ENCODE measurements at places on chromosomes 12 and 14.

- DNase-seq = no peak
Observed at GRCh38 chr14:74548881-74549280, 55.3 kb downstream of the ISCA2 start.

DNA sequence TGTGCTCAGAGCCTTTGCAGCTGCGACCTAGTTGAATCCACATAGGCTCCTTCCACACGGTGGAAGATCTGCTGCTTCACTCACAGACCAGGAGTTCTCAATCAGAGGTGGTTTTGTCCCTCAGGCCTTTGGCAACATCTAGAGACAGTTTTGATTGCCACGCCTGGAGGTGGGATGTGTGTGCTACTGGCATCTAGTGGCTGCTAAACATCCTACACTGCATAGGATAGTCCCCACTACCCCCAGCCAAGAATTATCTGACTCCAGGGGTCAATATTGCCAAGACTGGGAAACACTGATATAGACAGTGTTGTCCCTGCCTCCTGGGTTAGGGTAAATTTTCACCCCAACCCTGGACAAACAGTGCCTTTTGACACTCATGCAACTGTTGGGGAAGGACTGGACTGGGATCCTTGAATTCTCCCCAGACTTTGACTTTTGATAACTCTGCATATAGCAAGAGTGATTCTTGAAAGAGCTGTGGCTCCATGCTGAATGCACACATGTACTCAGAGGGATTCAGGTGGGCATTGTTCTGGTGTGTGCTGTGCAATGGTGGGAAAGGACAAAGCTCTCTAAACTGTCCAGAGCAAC is 39.8 kb downstream of the BAZ2A start:
- DNase-seq = no peak

DNA sequence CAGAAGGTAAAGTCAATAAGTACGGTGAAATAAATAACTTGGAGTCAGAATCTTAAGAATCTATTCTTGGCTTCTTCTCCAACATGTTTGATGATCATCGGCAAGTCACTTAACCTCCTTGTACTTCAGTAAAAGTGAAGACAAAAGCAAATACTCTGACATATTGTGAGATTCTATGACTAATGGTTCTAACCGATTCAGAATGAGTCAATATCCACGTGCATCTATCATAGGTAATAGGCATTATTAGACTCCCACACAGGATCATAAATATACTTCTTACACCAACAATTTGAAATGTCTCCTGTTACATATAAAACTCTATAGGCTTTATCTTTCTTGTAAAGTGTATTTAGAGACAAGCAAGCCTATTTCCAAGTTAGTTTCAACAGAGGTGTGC is 144.4 kb upstream of the ATXN7L3B start:
- DNase-seq = no peak

GRCh38 chr14:73468828-73469375 is 10.6 kb upstream of the NUMB start:
- DNase-seq = no peak

DNA sequence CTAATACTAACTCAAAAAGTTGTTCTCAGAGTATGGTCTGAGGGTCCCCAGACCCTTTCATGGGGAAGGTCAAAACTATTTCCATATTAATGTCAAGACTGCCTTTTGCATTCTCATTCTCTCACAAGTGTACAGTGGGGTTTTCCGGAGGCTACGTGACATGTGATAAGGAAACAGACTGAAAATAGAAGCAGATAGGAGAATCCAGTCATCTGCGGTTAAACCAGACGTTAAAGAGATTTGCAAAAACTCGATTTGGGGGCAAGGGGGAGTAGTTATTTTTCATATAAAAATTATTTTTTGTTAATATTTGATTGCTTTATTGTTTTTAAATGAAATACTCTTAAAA is 1.0 kb upstream of the NAP1L1 start:
- DNase-seq = peak; percentile 74

GRCh38 chr14:69299286-69300035 is 39.5 kb downstream of the GALNT16 start:
- no peak for DNase-seq

DNA sequence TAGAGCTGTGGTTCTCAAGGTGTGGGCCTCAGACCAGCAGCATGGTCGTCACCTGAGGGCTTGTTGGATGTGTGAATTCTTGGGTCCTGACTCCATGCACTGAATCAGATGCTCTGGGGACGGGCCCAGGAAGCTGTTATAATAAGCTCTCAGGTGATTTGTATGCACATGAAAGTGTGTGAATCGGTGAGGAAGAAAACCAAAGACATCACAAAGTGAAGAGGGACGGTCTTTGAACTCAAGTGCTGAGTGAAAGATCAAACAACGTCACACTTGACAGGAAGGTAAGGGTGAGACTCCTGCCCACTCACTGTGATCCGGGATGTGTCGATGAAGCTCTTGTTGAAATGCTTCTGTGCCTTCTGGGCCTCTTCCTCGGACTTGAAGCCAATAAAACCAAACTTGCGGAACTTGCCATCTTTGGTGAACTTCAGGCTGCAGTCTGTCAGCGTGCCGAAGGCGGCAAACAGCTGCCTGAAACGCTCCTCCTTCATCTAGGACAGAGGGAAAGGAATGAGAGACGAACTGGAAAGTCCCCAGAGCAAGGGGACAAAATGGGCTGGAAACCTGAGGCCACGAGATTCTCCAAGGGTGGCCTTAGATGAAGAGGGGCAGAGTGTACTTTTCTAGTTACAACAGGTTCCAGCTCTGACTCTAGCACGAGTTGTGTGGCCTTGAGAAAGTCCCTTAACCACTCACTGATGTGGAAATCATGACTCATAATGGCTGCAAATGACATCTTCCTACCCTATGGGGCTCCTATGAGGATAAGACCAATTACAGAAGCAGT is 4.0 kb downstream of the RBM19 start:
- DNase-seq = no peak

GRCh38 chr14:100402631-100403030 is 79.5 kb downstream of the SLC25A47 start:
- DNase-seq = no peak

GRCh38 chr14:38210587-38211216 is 3.0 kb downstream of the SSTR1 start:
- no peak for DNase-seq

DNA sequence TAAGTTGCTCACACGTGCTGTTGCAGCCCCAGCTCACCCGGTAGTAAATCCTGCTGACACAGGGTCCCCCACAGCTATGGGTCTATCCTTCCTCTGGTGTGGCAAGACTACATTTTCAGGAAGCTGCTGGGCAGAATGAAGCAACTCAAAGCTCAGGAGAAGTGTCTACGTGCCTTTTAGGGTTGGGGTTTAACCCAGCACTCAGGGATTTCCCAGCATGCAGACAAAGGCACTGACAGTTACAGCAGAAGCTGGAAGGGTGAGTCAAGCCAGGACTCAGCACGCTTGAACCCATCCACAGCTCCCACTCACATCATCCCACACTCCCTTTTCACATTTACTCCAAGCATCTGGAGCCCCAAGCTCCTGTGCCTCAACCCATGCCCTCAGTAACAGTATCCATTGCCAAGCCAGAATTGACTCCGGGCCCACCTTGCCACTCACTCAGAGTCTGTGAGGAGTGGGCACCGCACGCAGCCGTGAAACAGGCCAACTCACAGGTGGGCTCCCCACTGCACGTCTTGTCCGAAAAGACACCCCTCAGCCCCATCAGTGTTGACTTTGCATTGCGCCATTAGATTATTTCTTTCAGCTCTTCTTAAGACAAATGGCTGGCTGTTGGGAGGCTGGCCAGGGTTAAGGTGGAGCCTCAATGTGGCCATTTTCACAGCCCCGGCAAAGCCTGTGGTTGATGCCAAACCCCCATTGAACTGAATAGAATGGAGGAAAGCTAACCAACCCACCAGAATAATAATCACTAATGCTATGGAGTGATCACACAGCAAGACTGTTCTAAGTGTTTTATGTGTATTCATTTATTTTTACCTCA is 59.6 kb downstream of the ZFP36L1 start:
- no peak for DNase-seq

- DNase-seq = no peak
Observed at GRCh38 chr12:39095636-39096330, 190.4 kb upstream of the CPNE8 start.

- DNase-seq = no peak
Observed at GRCh38 chr14:57275023-57275664, 6.4 kb downstream of the AP5M1 start.

- DNase-seq = no peak
Observed at GRCh38 chr12:18290386-18290785, 29.1 kb downstream of the PIK3C2G start.

- no peak for DNase-seq
Observed at GRCh38 chr12:737122-737739, 15.1 kb upstream of the WNK1 start.

DNA sequence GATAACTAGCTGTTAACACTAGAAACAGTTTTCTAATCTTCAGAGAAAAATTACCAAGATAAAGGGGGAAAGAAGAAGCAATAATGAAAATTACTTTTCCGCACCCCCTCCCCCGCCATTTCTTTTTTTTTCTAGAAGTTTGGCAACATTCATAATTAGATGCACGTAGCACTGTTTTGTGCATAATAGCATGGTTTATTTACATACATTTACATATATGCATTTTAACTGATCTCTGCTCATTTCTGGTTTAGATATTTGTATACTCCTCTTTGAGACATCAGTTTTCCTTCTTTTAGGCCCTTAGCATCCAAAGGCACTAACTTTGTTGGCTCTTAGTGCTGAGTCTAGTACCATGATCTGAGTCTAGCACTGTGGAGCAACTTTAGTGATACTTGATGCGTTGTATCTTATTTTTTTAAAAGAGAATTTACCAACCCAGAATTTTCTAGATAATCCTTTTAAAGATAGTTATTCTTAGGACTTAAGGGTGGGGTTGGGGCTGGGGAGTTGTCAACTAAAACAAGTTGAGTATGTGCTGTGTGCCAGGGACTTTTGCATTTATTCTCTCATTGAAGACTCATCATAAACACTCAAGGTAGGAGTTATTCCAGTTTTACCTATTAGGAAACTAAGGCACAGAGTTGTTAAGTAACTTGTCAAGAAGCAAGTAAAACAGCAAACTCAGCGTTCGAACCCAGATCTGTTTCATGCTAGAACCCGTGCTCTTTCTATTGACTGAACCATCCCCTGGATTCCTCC is 110.5 kb downstream of the DIP2B start:
- no peak for DNase-seq

DNA sequence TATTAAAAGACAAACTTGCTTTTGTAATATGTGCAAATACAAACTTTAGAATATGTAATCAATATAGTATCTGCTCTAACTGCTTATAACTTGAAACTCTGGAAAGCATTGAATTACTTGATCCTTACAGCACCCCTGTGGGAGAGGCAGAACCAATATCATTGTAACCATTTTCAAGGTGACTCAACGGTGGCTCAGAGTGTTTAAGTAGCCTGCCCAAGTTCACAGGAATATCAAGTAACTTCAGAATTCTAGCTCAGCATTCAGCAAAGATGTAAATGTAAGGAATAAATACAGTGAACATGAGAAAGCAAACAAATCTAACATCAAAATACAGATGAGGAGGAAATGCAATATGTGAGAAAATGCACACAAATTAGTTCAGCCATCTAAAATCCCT is 264.6 kb downstream of the NELL2 start:
- DNase-seq = no peak
